ENCODE measurements at places on chromosomes 1 and 21.

- no peak for DNase-seq
Observed at GRCh38 chr1:227390525-227390924, 72.2 kb upstream of the CDC42BPA start.

GRCh38 chr21:41706263-41706639, 60.6 kb downstream of the RIPK4 start:
- DNase-seq: no peak

DNA sequence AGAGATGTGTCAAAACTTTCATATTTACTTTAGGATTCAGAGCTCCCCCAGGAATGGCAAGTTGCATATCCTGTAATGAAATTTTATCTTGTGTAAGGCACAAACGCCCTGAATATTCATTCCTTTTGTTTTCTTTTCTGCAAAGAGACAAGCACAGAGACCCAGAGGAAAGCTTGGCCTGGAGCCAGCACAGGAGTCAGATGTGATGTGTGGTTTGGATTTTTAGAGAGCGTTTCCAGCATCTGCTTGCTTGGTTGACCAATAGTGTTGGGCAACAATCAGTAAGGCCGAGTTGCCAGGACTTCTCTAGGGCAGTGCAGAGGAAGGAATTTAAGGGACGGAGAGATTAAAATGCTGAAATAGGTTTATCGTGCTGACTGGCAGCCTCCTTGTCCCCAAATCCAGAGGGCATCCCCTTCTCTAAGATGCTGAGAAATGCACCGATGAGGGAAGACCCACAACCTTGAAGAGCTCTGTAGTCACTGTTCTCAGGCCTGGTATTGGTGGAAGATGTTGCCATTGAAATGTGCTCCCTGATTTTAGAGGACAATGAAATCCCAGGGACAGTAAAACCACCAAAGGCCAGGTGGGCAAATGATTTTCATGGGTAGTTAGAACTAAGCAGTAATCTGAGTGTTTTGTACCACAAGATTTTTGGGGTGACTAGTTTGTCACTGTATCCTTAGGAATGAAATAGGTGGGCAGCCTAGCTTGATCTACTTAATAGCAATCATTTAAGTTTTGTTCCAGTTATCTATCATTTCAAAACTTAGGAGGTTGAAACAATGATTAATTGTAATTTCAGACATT, 37.9 kb upstream of the RHOU start:
- no peak for DNase-seq

- DNase-seq: no peak
Observed at GRCh38 chr1:181014477-181015250, 8.0 kb downstream of the STX6 start.

DNA sequence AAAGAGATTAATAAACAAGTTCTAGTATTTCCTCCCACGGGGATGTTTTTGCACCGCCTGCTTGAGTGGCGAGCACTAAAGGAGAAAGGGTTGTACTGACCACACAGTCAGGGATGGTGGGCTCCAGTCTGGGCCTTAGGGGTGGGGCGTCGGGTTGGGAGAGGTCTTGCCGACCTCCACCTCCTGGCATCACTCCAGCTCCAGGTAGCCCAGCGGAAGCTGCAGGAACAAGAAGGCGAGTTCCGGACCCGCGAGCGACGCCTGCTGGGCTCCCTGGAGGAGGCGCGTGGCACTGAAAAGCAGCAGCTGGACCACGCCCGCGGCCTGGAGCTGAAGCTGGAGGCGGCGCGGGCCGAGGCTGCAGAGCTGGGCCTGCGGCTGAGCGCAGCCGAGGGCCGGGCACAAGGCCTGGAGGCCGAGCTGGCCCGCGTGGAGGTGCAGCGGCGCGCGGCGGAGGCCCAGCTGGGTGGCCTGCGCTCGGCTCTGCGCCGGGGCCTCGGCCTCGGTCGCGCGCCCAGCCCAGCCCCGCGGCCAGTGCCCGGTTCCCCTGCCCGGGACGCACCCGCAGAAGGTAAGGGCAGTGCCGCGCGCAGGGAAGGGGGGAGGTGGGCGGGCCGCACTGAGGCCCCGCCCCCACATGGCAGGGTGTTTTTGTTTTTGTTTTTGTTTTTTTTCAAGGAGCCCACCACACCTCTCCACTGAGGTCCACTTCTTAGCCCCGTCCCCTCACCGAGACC, 19.7 kb downstream of the MFAP2 start:
- peak; percentile 88 for DNase-seq

- DNase-seq: no peak
Observed at GRCh38 chr1:98896711-98897445, 107.8 kb downstream of the PLPPR5 start.

DNA sequence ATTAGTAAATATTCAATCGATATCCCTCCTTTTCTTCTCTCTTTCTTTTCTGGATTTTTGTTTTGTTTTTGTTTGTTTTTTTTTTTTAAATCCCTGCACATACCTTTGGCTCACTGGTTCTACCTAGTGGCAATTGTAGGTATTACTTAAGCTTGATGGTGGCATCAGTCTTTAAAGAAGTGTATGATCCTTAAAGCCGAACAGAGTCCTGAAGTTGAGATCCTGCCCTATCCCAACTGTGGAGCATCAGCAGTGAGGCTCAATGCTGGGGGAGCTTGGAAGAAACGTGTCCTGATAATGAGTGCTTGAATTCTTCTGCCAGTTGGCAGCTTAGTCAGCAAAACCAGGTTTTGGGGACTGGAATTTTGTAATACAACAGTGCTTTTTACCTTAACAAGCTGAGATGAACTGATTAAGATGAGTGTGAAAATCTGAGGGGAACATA, 60.8 kb downstream of the FASLG start:
- no peak for DNase-seq

DNA sequence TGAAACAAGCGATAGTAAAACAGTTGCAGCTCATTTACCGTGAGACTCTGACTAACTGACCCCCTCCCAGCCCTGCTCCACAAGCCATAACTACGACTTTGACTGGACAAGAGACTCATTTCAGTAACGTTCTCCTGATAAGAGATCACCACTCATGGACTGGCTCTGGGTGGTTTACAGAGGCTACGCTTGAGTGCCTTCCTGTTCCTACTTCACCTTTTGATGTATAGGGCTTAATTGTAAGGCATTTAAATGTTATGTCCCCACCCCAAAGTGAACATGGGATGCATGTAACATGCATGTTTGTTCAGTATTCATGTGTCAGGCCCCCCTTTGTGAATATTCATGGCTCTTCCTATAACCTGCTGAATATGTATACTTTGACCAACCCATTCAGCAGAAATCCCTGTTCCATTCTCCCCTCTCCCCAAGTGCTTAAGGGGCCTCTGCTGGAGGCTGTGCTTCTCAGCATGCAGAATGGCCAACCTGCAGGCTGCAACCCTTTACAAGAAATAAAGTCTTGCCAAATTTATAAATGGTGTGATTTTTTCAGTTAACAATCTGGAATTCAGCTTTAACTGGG, 50.7 kb upstream of the SPOCD1 start:
- no peak for DNase-seq

- DNase-seq: no peak
Observed at GRCh38 chr1:91929250-91929649, 20.0 kb upstream of the BRDT start.

DNA sequence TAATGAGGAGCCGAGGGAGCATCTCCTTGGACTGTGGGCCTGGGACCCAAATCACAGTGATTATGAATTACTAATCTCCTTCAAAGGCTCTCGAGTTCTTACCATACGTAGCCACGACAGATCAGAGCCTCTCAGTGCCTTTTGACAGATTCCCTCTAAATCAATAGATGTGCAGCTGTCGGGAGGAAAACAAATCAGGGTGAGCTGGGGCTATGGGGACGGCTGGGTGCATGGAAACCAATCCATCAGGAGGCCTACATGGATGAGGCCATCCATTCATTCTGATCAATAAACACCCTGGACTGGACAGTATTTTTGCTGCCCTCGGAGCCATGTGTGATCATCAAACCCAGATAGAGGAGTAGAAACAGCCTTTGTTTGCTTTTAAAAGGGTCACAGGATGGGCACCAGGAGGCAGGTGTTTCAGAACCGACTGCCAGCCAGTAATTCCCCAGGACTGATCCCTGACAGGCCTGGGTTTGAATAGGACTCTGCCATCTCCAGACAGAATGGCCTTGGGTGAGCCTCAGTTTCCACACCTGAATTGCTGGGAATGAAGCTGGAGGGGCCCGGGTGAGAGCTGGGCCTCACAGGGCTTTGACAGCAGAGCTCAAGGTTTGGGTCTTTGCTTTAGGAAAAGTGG, 532.8 kb downstream of the MATN1 start:
- no peak for DNase-seq

DNA sequence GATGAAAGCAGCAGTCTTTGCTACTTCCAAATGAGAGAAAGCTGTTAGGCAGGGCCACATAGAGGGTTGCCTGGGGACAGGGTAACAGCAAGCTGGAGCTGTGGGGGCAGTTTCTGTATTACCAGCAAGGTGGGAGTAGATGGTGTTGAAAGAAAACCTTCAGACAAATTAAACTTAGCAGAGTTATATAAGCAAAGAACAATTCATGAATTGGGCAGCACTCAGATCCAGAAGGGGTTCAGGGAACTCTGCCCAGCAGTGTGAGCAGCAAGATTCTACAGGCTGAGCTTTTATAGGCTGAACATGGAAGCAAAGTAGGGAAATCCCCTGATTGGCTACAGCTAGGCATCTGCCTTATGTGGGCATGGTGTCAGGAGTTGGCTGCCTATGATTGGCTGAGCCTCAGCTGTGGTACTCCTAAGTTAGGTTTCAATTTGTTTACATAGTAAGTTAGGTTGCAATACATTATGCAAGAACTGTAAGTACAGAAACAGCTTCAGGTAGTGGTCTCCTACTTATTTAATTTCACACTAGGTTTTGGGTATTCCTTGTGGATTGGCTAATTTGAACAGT, 64.1 kb upstream of the TMPRSS2 start:
- no peak for DNase-seq

GRCh38 chr1:101506541-101507164, 269.8 kb downstream of the S1PR1 start:
- DNase-seq: peak; percentile 33

DNA sequence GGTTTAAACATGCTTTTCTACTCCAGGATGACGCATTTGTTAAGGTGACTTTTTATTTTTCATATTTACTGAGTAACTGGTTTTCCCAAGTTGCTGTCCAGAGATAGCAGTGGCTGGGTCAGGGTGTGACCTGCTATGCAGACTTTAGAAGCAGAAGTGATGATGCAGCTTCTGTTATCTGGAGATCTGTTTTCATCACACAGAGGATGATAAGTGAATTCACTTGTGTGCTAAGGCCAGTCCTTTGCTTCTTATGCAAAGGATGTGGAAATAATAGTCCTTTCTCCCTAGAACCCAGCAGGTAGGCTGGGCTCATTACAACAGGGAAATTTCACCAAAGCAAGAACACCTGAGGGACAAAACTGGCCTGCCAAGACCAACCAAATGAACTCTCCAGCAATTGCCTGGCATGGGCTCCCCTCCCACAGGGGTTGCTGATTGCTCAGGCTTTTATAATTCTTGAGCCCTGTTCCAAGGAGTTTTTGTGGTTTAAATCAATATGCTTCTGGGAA, 97.8 kb upstream of the LPGAT1 start:
- no peak for DNase-seq

DNA sequence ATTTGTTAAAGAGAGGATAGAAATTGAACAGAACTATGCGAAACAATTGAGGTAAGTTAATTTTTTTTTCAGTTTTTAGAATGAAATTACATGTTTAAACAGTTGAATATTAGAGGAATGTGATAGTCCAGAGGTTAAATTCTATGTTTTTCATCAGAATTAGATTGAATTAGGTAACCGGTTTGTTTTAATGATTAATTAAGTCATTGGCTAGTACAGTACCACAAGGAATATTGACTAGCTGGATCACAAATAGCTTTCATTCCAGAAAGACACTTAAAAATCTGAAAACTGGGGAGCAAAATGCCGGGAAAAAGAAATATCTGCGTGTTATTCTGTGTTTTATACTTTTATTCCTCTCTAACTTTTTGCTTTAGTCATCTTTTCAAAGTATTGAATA, 51.6 kb downstream of the FNBP1L start:
- DNase-seq: no peak

- DNase-seq: no peak
Observed at GRCh38 chr1:109441069-109441468, 14.8 kb upstream of the PSMA5 start.

DNA sequence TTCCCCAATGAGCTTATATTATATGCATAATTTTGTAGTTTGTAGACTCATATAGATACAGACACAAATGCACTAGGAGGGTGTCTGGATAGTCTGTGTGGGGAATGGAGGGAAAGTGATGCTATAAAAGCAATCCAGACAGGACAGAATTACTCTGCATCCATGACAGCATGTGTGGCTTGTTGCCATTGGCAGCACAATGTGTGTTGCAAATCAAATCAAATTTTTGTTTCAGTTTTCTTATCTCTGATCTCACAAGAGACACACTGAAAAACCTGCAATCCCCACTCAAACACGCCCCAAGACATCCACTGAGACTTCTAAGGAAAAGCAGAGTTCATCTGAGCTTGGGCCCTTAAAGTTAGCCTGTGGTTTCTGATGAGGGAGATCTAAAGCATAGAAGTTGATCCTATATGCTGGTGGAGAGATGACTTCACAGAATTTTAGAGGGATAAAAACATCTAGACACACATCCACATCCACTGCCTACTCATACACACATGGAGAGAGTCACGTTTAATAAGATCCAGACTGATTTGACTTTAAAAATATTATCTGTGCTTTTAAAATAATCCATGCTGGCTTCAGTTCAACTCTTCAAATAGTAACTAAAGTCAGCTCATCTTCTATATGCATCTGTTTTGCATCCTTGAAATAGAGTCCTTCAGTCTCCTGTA, 313.0 kb upstream of the PLXNA2 start:
- no peak for DNase-seq

DNA sequence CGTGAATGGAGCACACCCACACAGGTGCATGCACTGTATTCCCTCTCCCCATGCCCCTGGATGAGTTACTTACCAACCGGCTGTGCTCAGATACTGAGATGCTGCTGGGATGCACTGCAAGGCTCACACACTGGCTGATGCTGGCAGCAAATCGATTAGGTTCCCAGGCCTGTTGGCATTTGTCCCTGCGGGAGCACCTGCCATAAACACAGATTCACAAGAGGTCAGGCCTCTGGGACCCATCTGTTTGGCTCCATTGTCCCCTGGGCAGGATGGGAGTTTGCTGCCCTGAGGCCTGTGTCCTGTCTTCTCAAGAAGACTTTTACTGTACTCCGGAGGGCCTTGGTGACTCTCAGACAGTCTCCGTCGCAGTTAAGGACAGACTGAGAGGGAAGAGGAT, 145.4 kb downstream of the PLXNA2 start:
- no peak for DNase-seq

- peak; percentile 16 for DNase-seq
Observed at GRCh38 chr1:228794173-228794572, 58.9 kb downstream of the RHOU start.

- DNase-seq: no peak
Observed at GRCh38 chr1:211537253-211537652, 41.7 kb downstream of the SLC30A1 start.

Measured in stimulated activated naive CD8-positive, alpha-beta T cell treated with anti-CD3 and anti-CD28 coated beads, Interleukin-15, Interleukin-2, amounts not matched to agents 100 U/mL and 50 U/mL, for 24 hours (primary cell).